ENCODE measurements at places on chromosomes 2 and 18.

DNA sequence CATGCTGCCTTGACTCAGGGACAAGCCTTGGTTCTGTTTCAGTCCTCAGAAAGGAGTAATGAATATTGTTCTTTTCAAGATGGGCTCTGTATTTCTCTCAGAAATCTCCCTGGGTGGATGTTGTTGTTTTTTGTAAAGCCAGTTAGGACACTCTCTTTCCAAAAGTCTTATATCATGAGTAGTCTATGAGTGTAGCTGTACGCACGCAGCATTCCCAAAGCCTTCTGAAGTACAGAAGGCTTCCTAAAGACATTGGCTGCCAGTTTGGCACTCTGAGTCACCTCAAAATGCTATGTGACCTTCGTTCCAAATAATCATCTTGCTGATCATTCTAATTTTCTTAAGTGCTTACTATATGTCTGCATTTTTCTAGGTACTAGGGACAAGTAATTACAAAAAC is 16.7 kb upstream of the GTF2A1L start:
- no peak for DNase-seq
- H3K4me3 ChIP-seq: no peak overlapping the region
- H3K27ac ChIP-seq: no peak overlapping the region

DNA sequence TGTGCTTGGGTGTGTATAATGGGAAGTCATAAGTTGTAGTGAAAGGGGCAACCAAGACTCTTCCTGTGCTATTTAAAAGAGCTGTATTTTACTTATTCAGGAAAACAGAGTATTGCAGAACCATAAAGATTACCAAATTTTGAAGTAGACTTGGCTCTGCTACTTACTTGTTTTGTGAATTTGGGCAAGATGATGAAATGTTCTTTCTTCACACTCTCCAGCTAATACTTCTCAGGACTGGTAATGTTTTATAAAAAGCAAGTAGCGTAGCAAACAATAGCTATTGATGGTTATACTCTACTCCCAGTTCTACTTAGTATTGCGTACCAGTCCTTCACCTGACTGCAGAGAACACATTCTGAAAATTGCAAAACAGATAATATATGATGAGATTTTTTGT is 374.1 kb downstream of the ARHGAP15 start:
- H3K36me3 ChIP-seq: no peaks in the 10 kb centered on the region
- H3K4me3 ChIP-seq: no peak overlapping the region

- DNase-seq: peak; percentile 18
- no peak overlapping the region for H3K4me3 ChIP-seq
- H3K27me3 ChIP-seq: no peaks in the 10 kb centered on the region
- no peak overlapping the region for H3K27ac ChIP-seq
- no peaks in the 10 kb centered on the region for H3K36me3 ChIP-seq
- H3K4me1 ChIP-seq: no peaks in the 10 kb centered on the region
These were observed 8.9 kb downstream of the SLC4A3 start for GRCh38 chr2:219636144-219636915.

- H3K27ac ChIP-seq: no peak overlapping the region
- no peaks in the 10 kb centered on the region for H3K27me3 ChIP-seq
- no peaks in the 10 kb centered on the region for H3K4me1 ChIP-seq
- H3K36me3 ChIP-seq: no peaks in the 10 kb centered on the region
These were observed 788.4 kb downstream of the TSN start for GRCh38 chr2:122543815-122544214.
